ENCODE measurements at places on chromosomes 4 and X.

DNA sequence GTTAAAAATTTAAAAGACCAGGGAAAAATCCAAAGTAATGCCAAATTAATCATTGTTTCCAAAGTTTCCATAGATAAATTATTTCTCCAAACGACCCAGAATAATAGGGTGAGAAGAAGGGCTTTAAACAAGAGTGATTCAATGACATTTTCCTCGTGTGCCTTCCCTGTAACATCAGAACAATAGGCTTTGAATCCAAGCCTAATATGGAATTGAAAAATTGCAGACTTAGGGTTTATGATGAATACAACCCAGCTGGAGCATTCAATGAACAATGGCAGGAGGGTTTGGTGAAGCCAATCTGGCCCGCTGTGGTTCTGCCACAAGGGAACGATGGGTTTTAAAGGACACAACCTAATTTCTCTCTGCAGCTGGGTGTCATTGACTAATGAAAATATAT lies 94.2 kb downstream of the CBLL2 start:
- H3K4me3 ChIP-seq: no peak overlapping the region
- H3K4me1 ChIP-seq: no peaks in the 10 kb centered on the region
- H3K36me3 ChIP-seq: no peaks in the 10 kb centered on the region
- no peak for DNase-seq

- H3K27me3 ChIP-seq: no peaks in the 10 kb centered on the region
- no peaks in the 10 kb centered on the region for H3K4me1 ChIP-seq
- no peak for DNase-seq
- H3K4me3 ChIP-seq: no peak overlapping the region
- no peak overlapping the region for H3K27ac ChIP-seq
Observed at GRCh38 chr4:176824645-176825366, 32.1 kb upstream of the VEGFC start.

- H3K27ac ChIP-seq: no peak overlapping the region
- DNase-seq: no peak
- no peaks in the 10 kb centered on the region for H3K36me3 ChIP-seq
Observed at GRCh38 chrX:65637335-65637734, 30.1 kb upstream of the MSN start.

DNA sequence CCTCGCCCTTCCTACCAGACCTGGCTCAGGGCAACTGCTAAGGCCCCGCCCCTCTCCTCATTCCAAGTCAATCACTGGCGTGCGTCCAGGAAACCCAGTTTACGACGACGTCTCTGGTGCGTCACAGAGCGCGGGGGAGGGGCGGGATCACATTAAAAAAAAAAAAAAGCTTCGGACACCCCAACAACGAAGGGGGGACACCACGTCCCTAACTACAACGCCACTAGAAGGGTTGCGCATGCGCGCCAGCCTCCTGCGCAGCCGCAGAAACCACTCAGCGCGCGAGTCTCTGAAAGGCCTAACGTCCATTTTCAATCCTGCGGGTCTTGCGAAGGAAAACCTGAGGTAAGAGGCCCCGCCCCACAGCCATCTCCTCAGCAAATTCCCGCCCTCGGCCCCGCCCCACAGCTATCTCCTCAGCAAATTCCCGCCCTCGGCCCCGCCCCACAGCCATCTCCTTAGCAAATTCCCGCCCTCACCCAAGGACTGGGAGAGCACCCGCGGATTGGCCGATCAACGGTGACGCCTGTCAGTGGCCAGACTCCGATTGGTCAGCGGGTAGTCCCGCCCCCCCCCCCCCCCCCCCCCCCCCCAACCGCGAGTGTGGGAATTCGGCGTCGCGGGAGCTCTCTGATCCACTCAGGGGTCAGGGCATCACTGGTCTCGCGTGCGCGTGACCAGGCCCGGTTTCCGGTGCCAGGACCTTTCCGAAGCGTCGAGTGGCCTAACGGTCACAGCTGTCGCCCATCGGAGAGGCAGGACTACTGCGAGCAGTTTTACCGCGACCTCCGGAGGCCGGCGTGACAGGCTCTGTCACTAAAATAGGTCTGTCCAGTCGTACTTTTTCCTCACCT lies at the start of gene SCML1:
Gene SCML1, plus strand, starts transcription at position 638 of the 854 bp plus-strand sequence. CDS start 6,694 bp downstream, outside the sequence.
- DNase-seq: peak; percentile 96
- H3K36me3 ChIP-seq: no peaks in the 10 kb centered on the region
- H3K4me1 ChIP-seq: no peaks in the 10 kb centered on the region
- no peaks in the 10 kb centered on the region for H3K27me3 ChIP-seq
- H3K4me3 ChIP-seq: peak within 1 kb of the TSS; percentile 22
- H3K27ac ChIP-seq: peak within 1 kb of the TSS; percentile 75

GRCh38 chrX:97367125-97367524 lies 483.4 kb downstream of the RPA4 start:
- no peak for DNase-seq
- H3K36me3 ChIP-seq: no peaks in the 10 kb centered on the region
- no peak overlapping the region for H3K4me3 ChIP-seq
- H3K27ac ChIP-seq: no peak overlapping the region

GRCh38 chrX:154038656-154039055 lies 19.0 kb upstream of the IRAK1 start:
- H3K4me3 ChIP-seq: no peak overlapping the region
- no peaks in the 10 kb centered on the region for H3K36me3 ChIP-seq
- DNase-seq: no peak
- no peak overlapping the region for H3K27ac ChIP-seq
- H3K27me3 ChIP-seq: no peaks in the 10 kb centered on the region
- no peaks in the 10 kb centered on the region for H3K4me1 ChIP-seq

Data from colonic mucosa (tissue), 4 donors.